H1 (cell line): ENCODE measurements at places on chromosomes 5 and 9.

DNA sequence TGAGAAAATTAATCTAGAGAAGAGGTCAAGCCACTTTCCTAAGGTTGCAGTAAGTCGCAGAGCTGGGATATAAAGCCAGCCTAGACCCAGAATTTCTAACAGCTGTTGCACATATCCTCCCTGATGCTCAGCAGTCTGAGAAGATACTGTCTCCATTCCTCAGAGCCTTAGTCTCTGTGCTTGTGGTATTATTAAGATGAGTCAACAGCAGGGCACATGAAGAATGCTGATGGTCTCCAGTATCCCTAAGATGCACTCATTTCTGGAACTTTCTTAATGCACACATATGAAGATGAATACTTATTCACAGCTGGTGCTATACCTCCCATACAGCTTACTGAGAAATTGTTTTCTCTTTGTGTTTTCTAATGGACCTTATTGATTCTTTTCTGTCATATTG is 32.5 kb downstream of the SGCD start:
- no peak for DNase-seq

DNA sequence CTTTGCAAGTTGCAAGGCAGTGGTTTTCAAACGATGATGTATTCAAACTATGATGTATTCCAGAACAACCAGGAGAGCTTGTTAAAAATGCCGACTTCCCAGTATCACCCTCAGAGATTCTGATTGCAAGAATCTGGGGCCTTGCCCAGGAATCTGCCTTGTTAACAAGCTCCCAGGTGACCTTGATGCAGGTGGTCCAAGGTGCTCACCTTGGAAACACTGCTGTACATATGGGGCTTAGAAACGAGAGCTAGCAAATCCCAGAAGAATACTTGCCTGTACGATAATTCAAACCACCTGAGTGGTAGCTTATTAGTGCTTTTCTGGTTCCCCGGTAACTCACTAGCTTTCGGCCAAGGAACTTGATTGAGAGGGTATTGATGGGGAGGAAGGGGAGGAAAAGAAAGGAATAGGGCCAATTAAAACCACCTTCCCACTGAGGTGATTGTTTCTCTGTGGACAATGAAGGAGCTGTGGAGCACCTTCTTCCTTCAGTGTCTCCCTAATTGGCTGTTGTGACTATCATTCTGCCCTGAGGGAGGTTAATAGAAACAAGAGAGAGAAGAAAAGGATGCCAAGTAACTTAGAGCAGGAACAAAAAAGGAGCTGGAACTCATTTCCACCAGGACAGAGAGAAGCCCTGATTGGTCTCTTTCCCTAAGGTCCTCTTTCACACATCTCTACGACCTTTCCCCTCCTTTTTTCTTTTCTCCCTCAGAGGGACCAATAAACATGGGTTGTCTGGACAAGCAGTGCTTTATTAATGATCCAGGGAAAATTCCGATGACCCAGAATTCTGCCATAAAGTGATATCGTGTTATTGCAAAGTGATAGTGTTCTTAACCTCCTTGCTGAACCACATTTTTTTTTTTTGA is 218.8 kb downstream of the TMEM167A start:
- no peak for DNase-seq

- DNase-seq = no peak
These were observed 149.9 kb upstream of the ANKH start for GRCh38 chr5:15021266-15022046.

- no peak for DNase-seq
These were observed 23.7 kb downstream of the SLC6A7 start for GRCh38 chr5:150213530-150213929.

DNA sequence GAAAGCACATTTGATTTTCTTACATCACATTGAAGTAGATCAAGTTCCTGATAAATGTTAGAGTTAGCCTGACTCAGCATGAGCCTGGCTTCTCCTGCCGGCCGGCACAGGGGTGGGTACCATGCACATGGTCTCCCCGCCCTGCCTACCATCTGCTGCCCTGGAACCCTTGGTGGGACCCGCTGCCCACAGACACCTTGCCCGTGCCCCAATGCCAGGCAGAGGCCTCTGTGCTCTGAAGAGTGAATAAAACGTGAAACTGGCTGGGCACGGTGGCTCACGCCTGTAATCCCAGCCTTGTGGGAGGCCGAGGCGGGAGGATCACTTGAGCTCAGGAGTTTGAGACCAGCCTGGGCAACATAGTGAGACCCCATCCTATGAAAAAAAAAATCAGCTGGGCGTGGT is 17.3 kb downstream of the EXD3 start:
- no peak for DNase-seq

DNA sequence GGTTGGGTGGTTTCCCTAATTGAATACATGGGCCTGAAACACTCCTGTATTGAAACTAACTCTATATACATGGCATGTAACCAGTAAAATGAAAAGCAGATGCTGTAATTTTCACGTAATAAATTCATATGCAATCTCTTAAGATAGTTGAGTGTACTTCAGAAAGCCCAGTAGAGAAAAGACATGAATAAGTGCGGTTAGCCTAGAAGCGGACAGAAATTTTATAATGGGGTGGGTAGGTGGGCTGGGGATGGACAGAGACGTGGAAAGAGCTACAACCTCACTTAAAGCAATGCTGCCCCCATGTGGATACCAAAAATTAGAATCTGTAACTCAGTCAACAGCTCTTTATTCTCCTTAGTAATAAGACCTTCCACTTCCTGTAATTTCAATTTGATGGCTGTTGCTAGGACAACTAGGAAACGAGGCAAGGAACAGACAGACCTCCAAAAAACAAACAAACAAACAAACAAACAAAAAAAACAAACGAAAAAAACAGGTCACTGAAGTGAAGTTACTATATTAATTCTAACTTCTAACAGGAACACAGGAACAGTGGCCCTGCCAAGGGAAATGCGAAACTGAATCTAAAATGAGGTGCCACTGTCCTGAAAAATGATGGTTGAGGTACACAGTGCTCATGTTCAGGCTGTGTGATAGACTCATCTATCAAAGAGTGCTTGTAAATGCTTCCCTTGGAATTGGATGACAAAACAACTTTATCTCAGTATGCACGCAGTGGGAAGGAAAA is 103.4 kb upstream of the GNA14 start:
- DNase-seq = no peak

DNA sequence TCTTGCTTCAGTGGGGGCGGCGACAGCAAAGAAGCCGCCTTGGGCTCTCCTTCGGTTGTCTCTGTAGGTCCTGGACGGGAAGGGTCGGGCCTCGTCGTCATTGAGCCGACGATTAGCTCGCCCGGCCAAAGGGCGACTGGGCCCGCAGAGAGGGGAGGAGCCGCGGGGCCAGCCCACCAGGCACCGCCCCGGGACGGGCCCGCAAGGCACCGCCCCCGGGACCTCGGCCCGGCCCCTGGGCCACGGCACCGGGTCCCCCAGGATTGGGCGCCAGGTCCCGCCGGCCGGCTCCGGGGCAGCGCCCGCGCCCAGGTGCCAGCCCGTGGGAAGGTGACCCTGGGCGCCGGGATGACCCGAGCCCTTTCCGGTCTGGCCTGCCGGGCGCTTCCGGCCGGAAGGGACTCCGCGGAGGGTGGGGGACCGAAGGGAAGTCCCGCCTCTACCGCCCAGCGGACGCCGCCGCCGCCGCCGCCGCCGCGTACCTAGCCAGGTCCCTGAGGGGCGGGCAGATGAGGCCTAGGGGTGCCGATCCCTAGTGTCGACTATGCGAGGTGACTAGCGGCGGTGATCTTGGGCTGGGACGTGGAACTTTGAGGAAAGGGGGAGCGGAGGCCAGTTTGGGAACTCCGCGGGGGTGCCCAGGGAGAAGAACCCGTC is at the start of the genes GBA2 and RGP1:
GBA2 (minus strand) TSS at position 371 of the 657 bp plus-strand sequence. CDS start 524 bp downstream, outside the sequence.
RGP1 (plus strand) TSS at position 430 of the 657 bp plus-strand sequence. CDS start 469 bp downstream, outside the sequence.
- peak; percentile 88 for DNase-seq

- no peak for DNase-seq
These were observed 49.5 kb upstream of the MACIR start for GRCh38 chr5:103209065-103209464.

GRCh38 chr5:103315455-103315854 is 56.9 kb downstream of the MACIR start:
- no peak for DNase-seq

DNA sequence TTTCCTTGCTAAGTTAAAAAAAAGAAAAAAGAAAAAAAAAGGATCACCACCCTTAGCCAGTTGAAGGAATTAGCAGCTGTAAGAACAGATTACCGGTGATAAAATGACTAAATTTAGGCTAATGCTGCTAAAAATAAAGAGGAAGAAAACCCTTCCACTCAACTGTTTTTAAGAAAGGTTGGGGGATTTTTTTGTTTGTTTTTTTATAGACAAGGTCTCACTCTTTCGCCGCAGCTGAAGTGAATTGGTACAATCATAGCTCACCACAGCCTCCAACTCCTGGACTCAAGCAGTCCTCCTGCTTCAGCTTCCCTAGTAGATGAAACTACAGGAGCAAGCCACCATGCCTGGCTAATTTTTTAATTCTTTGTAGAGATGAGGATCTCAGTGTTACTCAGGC is 101.7 kb downstream of the SNCAIP start:
- DNase-seq = no peak

DNA sequence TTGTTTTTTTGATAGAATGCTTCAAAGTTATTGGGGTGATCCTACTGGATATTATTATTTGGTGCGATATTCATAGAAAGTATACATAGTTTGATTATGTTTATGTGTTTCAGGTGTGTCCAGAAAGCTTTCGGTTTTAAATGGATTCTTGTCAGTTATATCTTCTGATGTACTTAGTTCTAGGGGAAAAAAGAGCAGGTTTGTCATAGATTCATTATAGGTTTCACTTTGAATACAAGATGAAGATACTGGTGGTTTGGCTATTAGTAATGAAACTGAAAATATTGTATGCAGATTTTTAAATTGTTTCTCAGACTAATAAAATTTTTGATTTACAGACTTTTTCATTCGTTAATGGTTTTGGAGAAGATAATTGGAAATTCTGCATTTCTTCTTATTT is 98.9 kb downstream of the MAN2A1 start:
- DNase-seq = no peak

- DNase-seq = no peak
These were observed 31.6 kb upstream of the DTWD2 start for GRCh38 chr5:119019949-119020348.

- no peak for DNase-seq
These were observed 56.6 kb downstream of the CAMSAP1 start for GRCh38 chr9:135850737-135851136.

- DNase-seq = no peak
These were observed 2.2 kb upstream of the ALDOB start for GRCh38 chr9:101437806-101438232.

- no peak for DNase-seq
These were observed 27.1 kb upstream of the BASP1 start for GRCh38 chr5:17190242-17190778.

GRCh38 chr5:107467137-107467932 is 203.4 kb downstream of the EFNA5 start:
- DNase-seq = no peak

- no peak for DNase-seq
These were observed 87.8 kb downstream of the RAI14 start for GRCh38 chr5:34743878-34744277.

GRCh38 chr5:175859916-175860315 is 11.5 kb upstream of the CPLX2 start:
- DNase-seq = no peak

DNA sequence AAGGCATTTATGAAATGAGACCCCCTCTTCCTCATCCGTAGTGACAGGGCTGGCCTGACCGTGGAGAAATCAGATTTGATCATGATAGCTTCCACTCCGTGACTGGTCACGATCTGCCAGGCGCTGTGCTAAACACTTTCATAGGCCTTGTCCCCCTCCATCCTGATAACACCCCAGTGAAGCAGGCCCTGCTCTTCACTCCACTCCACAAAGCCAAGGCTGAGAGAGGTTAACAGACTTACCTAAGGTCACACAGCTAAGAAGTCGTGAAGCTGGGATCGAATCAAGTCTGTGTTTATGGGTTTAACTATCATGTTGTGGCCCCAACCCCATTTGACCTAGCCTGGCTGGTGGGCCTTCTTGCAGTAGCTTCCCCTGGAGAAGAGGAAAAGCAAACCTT is 53.3 kb upstream of the IL17B start:
- no peak for DNase-seq

GRCh38 chr9:34396276-34397214 is 19.8 kb upstream of the MYORG start:
- DNase-seq = no peak

DNA sequence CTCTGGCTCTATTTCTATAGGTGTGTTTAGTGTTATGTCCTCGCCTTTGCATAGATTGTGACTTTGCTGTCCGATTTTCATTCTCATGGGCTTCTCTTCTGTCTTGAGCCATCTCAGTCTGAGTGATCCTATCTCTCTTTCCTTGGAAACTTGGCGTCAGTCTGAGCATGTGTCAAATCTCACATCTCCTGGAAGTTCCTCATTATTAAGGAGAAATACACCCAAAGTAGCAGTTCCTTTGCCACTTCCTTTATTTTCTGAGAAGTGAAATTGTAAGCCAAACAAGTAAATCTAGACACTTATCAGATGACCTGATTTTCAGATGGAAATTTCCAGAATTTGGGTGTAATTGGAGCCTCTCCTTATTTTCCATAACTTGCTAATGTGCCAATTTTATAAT is 126.9 kb upstream of the ANKH start:
- no peak for DNase-seq

DNA sequence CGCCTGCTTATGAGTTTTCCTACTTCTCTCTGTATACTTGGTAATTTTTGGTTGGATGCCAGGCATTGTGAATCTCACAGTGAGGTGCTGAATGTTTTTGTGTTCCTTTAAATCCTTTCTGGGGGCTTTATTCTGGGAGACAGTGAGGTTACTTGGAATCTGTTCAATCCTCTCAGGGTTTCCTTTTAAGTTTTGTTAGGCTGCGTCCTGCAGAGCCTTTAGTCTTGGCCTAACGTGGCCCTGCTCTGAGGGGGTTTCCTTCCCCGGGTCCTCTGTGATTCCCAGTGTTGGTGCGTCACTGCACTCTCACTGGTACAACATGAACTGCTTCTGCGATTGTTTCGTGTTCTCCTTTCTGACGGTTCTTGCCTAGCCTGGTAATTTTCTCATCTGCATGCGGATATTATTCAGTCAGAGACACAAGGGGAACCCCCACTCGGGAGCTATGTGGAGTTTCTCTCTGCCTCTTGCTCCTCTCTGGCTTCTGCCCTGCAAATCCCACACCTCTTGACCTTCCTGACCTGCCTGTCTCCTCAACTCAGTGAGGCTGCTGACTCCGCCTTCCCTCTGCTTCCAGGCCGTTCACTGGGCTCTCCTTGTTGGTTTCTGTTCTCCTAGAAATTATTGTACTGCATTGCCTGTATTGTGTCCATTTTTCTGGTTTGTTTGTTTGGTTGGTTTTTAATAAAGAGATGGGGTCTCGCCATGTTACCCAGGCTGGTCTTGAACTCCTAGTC is 128.1 kb downstream of the DAB2IP start:
- no peak for DNase-seq

DNA sequence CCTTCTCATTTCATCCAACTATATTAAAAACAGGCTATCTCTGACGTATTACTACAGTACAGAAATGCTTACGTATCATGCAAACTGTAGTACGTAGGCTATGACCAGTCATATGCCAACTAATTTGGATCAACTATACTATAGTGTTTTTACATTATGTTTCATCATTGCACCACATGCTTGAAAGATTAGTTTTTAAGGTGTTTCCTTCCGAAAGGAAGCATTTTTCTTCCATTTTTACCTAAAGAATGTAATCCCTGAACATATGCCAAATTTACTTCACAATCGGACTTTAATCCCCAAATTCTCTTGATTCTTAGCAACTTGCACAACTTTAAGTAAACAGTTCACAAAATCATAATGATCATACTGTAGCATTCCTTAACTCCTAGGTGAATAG is 153.9 kb downstream of the BNC2 start:
- DNase-seq = no peak
